ENCODE measurements at places on chromosomes 5 and 9.

DNA sequence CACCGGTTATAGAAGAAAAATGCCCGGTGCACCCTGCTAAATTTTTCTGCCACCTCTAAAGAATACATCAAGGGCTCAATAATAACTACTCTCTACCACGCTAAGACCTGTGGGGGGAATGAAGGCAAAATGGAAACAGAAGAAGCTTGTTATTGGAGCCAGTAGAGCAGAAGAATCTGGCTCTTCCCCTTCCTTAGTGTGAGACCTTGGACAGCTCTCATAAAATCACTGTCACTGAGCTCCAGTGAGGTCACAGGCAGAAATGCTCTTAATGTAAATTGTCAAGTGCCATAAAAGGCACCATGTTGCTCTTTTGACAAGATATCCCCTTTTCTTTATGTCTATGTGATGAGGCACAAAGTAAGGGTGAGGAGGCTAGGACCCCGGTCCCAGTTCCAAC, 74.4 kb downstream of the ASTN2 start:
- no peak overlapping the region for H3K4me3 ChIP-seq
- H3K27ac ChIP-seq: no peak overlapping the region
- no peaks in the 10 kb centered on the region for H3K4me1 ChIP-seq
- no peaks in the 10 kb centered on the region for H3K27me3 ChIP-seq
- H3K36me3 ChIP-seq: no peaks in the 10 kb centered on the region
- no peak for DNase-seq

DNA sequence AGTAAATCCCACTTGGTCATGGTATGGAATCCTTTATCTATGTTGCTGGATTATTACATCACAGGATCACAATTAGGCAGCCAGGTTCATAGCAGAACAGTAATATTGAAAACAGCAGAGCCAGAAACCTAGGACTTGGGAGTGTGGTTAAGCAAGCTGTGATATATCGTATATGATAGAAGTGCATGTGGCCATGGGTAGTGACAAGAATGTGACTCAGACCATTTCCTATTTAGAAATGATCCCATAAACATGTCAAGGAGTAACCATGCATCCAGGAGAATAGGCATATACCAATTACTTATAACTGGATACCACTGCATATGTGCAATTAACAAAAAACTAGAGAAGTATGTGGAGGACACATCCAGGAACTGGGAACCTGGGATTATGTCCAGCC, 31.2 kb downstream of the AMBP start:
- peaks cover 26% of the 10 kb centered on the region for H3K36me3 ChIP-seq
- no peak for DNase-seq
- no peaks in the 10 kb centered on the region for H3K27me3 ChIP-seq
- H3K4me3 ChIP-seq: no peak overlapping the region

GRCh38 chr5:139205124-139205523, 7.0 kb upstream of the SIL1 start:
- H3K27me3 ChIP-seq: no peaks in the 10 kb centered on the region
- H3K27ac ChIP-seq: no peak overlapping the region
- H3K4me3 ChIP-seq: no peak overlapping the region
- H3K36me3 ChIP-seq: no peaks in the 10 kb centered on the region
- no peak for DNase-seq

GRCh38 chr9:117258184-117258866, 156.5 kb downstream of the ASTN2 start:
- no peaks in the 10 kb centered on the region for H3K36me3 ChIP-seq
- H3K4me1 ChIP-seq: no peaks in the 10 kb centered on the region
- no peak overlapping the region for H3K27ac ChIP-seq
- no peak overlapping the region for H3K4me3 ChIP-seq
- DNase-seq: no peak

GRCh38 chr5:122156724-122157325, 27.5 kb downstream of the ZNF474 start:
- no peak overlapping the region for H3K4me3 ChIP-seq
- H3K36me3 ChIP-seq: no peaks in the 10 kb centered on the region
- no peak for DNase-seq
- no peaks in the 10 kb centered on the region for H3K4me1 ChIP-seq
- no peaks in the 10 kb centered on the region for H3K27me3 ChIP-seq

GRCh38 chr5:79971156-79971555, 19.9 kb downstream of the MTX3 start:
- H3K27ac ChIP-seq: no peak overlapping the region
- no peak overlapping the region for H3K4me3 ChIP-seq
- DNase-seq: no peak
- no peaks in the 10 kb centered on the region for H3K27me3 ChIP-seq
- no peaks in the 10 kb centered on the region for H3K36me3 ChIP-seq
- H3K4me1 ChIP-seq: no peaks in the 10 kb centered on the region

- H3K4me3 ChIP-seq: no peak overlapping the region
- no peaks in the 10 kb centered on the region for H3K4me1 ChIP-seq
- no peaks in the 10 kb centered on the region for H3K27me3 ChIP-seq
- H3K27ac ChIP-seq: no peak overlapping the region
These were observed 24.9 kb upstream of the SH3PXD2B start for GRCh38 chr5:172479034-172479783.

DNA sequence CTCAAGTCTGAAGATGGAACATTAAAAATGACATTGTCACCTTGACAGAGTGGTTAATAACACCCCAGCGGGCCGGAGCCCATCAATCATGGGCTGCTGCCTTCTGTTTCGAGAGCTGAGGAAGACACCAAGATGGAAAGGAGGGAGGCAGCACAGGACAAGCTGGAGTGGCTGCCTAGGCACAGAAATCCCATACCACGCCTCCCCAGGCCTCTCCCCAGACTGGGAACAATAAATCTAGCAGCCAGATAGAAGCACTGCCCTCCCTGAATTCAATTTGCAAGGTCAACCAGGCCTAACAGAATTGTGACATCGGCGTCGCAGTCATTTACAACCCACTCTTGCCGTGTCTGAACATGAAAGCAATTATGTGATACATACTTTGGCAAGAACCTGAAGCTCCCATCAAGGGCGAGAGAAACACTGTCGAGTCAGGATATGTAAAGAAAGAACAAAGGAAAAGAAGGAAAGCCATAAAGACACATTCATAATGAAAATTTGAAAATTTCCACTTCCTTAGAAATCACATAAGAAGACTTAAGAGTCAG, 35.4 kb upstream of the ZNF354A start:
- DNase-seq: no peak
- H3K27me3 ChIP-seq: no peaks in the 10 kb centered on the region
- no peaks in the 10 kb centered on the region for H3K36me3 ChIP-seq
- H3K27ac ChIP-seq: no peak overlapping the region
- no peaks in the 10 kb centered on the region for H3K4me1 ChIP-seq
- no peak overlapping the region for H3K4me3 ChIP-seq

- no peak overlapping the region for H3K27ac ChIP-seq
- no peak overlapping the region for H3K4me3 ChIP-seq
- no peaks in the 10 kb centered on the region for H3K27me3 ChIP-seq
- no peaks in the 10 kb centered on the region for H3K36me3 ChIP-seq
- H3K4me1 ChIP-seq: peaks cover 7% of the 10 kb centered on the region
These were observed 98.5 kb downstream of the EBF1 start for GRCh38 chr5:159001247-159001646.

DNA sequence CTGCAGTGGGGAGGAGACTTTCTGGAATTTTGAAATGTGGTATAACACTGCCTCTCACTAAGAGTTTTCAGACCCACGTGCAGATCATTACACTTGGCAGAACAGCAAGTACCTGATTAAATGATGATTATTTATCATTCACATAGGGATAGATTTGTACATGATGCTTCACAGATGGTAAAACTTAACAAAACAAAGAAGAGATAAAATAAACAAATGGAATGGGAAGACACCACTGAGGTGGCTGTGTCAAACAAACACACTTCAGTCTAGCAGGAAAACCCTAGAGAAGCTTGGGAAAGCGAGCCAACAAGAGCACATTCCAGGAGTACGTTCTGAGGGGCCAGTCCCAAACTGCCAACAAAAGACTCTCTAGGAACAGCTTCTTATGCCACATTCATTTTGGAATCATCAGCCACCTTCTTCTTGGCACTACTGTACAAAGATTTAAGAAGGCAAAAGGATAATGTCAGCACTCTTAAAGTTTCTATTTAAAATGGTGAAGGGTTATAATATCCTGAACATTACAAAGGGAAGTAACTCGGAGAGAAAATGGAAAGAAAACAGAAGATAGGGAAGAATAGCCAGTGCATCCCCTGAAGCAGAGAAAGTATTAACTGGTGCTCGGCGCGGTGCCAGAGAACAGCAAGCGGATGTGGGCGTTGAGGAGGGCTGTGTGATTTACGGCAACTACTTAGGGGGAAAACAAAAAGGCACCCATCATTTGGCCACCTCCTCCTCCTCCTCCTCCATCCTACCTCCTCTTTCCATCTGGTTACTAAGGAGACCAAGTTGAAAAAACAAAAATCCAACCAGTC, 1.6 kb downstream of the MED27 start:
- peaks cover 6% of the 10 kb centered on the region for H3K4me1 ChIP-seq
- peaks cover 47% of the 10 kb centered on the region for H3K36me3 ChIP-seq
- DNase-seq: no peak
- no peaks in the 10 kb centered on the region for H3K27me3 ChIP-seq
- H3K4me3 ChIP-seq: peak overlapping the region; percentile 90

Data from spleen (tissue), 13 donors.